Suppressor macrophage treated with lipopolysaccharide for 4 hours (primary cell): ENCODE measurements at places on chromosomes 12 and 14.

- DNase-seq: peak; percentile 30
Observed at GRCh38 chr14:39762576-39763401, 330.6 kb upstream of the FBXO33 start.

- DNase-seq: no peak
Observed at GRCh38 chr14:64569138-64569631, 19.4 kb downstream of the PPP1R36 start.

- DNase-seq: no peak
Observed at GRCh38 chr14:105532735-105533141, 6.4 kb downstream of the TMEM121 start.

GRCh38 chr14:59187802-59188460, 536 bp upstream of the DAAM1 start:
- DNase-seq: peak; percentile 6

DNA sequence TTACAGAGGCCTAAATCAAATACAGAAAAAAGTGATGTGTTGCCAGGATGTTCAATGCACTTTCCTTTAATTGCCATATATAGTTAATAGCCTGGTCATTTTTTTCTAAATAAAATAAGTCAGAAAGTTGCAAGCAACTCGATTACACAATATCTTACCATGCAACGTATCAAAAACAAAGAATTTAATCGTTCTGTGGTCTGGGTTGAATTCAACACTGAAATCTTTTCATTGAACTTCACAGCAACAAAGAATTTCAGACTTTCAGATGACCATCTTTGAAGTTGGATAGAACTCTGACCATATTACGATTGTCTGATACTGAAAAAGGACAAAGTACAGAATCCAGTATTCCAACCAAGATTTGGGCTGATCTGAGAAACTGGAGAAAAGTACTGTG, 231.9 kb downstream of the SLC25A21 start:
- DNase-seq: no peak

GRCh38 chr12:108423486-108423885, 84.4 kb upstream of the CMKLR1 start:
- no peak for DNase-seq

GRCh38 chr12:120321382-120322202, 6.0 kb downstream of the PLA2G1B start:
- DNase-seq: no peak

DNA sequence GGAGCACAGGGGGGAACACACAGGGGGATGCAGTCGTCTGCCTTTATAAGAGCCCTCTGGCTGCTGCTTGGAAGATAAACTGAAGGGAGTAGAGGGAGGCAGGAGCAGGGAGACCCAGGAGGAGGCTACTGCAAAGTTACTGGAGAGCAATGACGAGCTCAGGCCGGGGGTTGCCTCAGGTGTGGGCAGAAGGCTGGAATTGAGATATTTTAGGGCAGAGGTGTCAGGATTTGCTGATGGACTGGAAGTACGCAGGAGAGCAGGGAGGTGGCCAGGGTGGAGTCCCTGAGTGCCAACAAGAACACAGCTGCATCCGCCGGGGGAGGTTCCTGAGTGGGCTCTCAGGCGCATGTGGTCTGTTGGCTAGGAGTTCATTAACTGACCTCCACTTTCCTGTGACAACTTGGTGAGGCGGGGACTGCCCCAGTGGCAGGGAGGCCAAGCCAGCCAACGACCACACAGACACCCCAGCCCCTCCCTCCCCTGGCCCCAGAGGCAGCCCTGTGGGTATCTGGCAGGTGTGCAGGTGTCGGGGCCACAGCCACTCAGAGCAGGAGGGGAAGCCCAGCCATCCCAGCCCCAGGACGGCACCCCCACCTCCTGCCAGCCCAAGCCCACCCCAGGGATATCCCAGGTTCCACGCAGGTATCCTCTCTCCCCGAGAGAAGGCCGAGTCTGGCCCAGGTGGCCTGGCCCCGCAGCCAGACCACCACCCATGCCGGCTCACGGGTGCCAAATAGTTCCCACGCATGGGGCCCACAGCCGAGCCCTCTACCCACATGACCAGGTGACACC, 85.4 kb downstream of the NCOR2 start:
- DNase-seq: no peak

- DNase-seq: no peak
Observed at GRCh38 chr14:49479432-49479831, 106.7 kb downstream of the RPS29 start.

DNA sequence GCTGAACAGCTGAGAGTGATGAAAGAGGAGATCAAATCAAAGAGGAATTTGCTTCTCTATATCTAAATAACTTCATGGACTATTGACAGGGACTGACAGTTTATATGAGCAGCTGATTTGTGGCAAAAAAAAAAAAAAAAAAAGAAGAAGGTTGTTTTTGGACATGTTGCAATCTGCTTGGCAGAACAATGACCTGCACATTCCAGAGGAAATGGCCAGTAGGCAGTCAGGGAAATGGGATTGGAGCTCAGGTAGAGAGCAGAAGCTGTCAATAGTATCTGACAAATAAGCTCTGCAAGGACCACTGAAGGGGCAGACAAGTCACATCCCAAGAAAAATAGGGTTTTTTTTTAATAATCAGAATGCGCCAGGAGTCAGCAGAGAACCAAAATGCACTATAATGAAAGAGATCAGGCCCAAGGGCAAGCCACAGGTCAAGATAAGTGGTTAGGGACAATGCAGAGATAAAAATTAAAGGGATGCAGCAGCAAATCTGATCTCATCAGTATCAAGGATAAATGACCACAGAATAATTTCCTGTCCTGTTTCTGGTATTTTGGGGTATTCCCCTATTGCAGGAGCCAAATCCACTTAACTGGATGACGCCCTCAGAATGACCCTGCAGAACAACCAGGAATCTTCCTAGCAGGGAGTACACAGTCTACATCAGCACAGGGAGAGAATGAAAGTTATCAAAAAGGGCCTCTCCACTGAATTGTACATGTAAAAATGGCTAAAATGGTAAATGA, 22.6 kb upstream of the DUSP16 start:
- DNase-seq: peak; percentile 25

GRCh38 chr12:112599871-112600270, 181.1 kb downstream of the PTPN11 start:
- peak; percentile 87 for DNase-seq

GRCh38 chr12:76719171-76720041, 44.5 kb upstream of the ZDHHC17 start:
- DNase-seq: no peak

DNA sequence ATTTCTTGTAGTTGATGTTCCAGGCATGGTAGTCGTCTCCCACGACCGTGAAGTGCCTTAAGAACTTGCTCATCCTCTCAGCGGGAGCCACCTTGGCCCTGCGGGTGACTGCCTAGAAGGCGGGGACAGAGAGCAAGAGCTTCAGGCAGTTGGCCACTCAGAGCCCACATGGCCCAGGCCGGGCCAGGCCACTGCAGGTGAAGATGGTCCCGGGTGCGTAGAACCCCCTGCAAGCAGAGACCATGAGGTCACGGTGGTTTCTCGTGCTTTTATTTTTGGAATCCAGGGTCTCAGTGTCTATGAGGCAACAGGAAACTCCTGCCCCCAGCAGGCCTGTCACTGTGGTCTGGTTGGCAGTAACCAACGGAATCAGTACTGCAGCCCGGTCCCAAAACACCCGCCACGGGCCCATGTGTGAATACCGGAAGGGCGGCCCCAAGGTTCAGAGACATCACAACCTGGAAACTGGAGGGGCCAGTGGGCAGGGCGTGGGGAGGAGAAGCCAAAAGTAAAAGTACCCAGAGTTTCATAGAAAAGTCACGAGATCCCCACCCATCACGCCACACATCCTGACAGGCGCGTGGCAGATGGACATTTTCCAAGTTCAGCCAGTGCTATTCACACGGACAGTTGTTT, 27.5 kb downstream of the HVCN1 start:
- DNase-seq: peak; percentile 86

- no peak for DNase-seq
Observed at GRCh38 chr14:39145266-39145966, 24.7 kb downstream of the TRAPPC6B start.

DNA sequence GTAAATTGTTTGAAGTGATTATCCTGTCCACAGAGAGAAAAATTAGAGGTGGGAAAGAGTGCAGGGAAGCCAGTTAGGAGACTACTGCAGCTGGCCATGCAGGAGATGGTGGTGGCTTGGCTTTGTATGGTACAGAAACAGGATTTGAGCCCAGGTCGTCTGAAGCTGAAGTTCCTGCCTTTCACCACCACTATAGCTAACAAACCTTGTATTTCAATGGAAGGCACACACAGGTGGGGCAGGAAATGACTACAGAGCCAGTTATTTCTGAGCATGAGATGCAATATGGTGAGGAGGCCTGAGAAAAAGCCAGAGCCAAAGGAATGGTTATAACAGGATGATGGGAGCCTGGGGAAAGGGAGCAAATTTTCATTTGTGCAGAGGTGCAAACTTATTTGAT, 103.9 kb downstream of the BTG1 start:
- no peak for DNase-seq

DNA sequence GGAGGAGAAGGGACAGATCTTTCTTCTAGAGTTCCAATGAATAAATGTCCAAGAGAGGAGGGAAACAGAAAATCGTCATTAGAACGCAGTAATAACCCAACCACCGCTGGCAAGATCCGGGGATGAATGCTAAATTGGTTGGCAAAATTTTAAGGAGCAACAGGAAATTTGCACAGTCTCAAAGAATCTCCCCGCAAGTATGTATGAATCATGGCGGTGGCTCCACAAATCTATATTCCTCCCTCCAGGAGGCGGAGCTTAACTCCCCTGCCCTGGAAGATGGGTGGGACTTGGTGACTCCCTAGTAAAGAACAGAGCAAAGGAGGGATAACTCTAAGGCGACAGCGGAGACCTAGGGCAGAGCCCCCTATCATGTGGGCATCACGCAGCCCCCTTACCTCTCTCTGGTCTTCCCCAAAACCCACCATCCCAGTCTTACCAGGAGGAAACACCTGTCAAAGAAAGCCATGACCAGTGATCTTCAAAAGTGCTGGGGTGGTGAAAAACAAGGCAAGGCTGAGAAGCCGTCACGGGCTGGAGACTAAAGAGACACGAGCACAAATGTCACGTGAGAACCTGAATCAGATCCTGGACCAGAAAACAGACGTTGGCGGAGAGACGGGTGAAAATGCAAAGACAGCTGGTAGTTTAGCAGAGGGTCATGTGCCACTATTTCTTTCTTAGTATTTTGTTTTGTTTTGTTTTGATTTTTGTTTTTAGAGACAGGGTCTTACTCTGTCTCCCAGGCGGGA, 125.8 kb downstream of the NCOR2 start:
- DNase-seq: no peak

GRCh38 chr12:12210983-12211382, 55.9 kb downstream of the LRP6 start:
- DNase-seq: no peak

- DNase-seq: no peak
Observed at GRCh38 chr12:31518680-31519227, 72.2 kb downstream of the DENND5B start.

DNA sequence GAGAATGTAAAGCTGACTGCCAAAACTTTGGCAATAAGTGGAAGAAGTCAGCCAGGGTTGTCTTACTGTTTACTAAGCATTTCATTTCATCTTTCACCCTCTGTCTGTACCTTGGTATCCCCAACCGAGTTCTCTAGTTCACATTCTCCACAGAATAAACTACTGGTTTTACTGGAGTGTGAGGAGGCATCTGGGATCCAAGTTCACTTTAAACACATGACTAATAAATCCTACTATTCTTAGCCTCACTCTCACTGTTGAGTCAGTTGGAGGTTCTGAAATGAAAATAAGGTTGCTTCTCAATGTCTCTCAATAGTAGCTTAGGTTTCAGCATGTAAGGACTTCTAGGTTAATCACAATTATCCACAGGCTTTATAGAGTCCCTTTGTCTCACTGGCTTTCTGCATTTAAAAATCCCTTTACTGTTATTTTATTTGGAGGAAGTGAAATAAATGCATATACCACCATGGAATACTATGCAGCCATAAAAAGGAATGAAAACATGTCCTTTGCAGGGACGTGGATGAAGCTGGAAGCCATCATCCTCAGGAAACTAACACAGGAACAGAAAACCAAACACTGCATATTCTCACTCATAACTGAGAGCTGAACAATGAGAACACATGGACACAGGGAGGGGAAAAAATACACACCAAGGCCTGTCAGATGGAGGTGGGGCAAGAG, 95.8 kb downstream of the EPS8 start:
- DNase-seq: no peak

DNA sequence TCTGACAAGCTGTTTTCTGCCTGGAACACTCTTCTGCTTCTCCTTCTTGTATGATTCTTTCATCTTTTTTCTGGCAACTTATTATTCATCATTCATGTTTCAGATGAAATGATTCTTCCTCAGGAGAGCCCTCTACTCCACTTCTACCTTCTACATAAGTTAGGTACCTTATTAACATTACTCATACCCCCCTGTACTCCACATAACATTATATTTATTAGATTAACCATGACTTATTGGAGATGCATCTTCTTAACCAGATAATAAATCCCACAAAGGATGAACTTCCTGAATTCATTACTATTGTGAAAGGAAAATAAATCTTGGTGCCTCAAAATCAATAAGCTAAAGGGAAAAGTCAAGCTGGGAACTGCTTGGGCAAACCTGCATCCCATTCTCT, 1636.5 kb upstream of the FLRT2 start:
- no peak for DNase-seq

DNA sequence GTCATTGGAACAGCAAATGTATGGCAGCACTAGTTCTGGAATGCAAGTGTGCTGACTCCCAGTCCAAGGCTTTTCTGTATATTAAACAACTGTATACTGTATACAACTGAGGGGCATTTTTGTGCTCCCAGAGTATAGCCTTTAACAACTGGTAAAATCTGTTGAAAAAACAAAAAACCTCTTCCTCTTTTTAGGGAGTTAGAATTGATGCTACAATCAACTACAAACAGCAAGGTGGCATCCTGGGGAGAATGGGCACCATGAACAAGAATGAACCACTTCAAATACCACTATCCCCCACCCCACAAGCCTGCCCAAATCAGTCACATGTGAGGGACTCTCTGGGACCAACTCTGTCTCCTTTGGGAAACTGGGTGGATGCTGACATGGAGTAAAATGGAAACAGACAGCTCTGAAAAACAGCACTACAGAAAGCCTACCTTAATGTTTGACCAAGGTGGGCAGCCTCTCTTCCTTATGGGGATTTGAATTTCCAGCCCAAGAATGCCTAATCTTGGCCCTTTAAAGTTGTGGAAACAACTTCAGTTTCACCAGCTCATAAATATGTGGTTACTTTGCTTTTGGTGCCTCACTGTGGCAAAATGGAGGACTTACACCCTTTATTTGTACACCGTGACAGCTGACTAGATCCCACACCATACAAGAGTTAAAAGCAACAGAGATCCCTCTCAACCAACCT, 7.5 kb downstream of the VTI1B start:
- DNase-seq: peak; percentile 71

DNA sequence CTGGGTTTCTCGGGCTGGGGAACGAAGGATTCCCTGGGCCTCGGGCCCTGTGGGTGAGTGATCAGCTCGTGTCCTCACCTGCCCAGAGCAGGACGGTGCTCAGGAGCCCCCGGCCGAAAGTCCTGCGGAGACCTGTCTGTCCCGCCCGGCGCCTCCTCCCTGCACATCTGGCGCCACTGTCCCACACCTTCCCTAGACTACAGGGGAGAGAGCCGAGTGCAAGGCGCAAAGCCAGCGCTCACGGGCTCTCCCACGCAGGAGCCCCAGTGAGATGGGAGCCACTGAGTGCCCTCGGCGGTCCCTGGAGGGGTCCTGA, 13.1 kb upstream of the TEX22 start:
- no peak for DNase-seq

- DNase-seq: no peak
Observed at GRCh38 chr12:122042910-122043309, 21.2 kb downstream of the BCL7A start.
